ENCODE measurements at places on chromosomes 6 and 20.
A peak's percentile ranks its signal among the peaks of the same experiment; 100 is the strongest.

DNA sequence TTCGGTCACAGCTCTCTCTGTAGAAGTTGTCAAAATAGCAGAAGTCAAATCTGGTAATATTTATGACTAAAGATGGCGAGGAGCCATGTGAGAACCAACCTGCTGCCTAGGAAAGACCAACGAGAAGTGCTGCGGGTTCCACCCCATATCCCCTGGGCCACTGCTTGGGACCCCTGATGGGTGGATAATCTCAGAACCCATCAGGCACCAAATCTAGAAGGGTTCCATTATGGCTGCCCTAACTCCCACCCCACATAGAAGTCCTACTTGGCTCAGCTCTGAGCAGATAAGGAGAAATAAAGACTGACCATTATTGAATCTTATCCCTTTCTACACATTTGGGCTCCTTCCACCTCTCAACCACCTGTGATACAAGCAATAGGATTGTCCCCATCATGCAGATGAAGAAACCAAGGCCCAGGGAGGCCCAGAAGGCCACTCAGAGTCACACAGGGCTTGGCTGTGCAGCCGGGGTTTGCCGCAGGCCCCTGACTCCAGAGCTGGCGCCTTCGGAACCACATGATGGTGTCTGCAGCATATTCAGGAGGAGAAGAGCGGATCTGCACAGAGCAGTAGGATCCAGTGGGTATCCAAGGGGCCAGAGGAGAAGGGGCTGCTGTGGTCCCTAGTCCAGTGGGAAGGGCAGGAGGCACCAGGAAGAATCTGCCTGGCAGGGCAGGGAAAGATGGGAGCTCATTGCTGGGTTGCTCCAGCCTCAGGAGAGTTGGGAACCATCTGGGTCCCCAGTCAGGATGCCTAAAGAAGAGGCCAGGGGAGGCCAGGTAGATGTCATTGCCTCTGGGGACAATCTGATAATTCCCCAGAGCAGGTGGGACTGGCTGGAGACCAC, 9.6 kb upstream of the PCMTD2 start:
- DNase-seq = no peak

- DNase-seq = no peak
Observed at GRCh38 chr6:31919624-31920303, 7.8 kb upstream of the C2 start.

DNA sequence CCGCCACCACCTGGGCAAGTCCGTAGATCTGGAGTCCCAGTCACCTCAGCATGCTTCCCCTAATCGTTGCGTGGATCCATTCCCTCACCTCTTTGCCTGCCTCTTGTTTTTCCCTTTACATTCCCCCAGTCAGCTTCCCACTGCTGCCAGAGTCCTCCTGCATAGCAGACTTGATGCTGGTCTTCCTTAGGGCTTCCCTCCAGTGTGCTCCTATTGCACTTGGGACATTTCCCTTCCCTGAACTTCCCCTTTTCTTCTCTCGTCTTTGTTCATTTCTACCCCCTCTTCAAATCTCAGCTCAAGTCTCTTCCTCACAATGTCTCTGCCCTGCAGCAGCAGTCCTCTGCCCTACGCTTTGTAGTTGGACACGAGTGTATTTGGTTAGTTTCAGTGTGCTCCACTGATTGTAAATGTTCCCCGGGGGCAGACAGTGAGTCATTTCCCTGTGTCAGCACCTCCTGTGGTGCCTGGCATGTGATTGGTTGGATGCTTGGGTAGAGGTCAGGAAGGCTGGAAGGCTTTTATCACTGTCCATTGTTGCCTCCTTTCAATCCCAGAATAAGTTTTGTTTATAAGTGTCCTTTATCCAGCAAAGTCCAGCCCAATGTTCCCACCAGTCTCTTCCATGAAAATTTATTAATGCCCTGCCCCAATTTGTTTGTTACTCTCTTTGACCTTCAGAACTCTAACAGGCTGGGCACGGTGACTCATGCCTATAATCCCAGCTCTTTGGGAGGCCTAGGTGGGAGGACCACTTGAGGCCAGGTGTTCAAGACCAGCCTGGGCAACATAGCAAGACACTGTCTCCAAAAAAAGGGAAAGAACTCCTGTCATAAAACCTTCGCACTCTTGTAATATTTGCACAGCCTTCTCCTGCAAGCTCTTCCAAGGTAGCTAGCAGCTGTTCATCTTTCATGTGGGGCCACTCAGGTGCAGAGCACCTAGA, 38.3 kb downstream of the FAM120B start:
- no peak for DNase-seq

DNA sequence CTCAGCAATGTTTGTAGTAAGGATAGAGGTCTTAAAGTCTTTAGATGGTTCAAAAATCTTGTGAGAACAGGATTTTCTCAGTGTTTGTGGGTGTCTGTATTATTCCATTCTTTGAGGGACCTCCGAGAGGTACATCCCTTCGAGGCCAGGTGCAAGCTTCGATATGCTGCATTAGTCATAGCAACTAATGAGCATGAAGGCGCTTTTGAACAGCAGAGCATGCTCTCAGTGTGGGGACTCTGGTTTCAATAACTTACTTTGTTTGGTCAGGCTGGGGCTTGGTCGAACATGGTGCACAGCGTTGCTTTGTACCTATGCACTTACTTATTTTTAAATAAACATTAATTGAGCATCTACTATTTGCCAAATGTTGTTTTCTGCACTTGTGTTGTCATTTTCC, 297.9 kb downstream of the CLIC5 start:
- no peak for DNase-seq

- no peak for DNase-seq
Observed at GRCh38 chr20:45821947-45822346, 5.2 kb downstream of the TNNC2 start.

DNA sequence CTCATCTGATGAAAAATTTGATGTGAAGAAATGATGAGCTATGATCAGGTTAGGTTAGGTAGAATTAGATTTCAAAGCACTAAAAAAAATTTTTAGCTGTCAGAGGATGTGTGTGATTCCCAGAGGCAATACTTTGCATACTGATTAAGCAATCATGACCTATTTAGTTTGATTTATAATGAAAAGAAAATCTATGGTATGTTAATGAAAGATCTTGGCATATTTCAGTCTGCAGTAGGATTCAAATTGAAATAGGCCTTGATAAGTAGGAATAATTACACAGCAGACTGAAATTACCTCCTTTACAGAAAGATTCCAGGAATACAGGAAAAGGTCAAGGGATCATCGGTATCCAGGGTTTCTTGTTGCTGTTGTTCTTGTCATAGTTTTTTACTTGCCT, 69.3 kb downstream of the HDDC2 start:
- no peak for DNase-seq

GRCh38 chr6:162211022-162211421, 516.5 kb downstream of the PRKN start:
- DNase-seq = no peak

DNA sequence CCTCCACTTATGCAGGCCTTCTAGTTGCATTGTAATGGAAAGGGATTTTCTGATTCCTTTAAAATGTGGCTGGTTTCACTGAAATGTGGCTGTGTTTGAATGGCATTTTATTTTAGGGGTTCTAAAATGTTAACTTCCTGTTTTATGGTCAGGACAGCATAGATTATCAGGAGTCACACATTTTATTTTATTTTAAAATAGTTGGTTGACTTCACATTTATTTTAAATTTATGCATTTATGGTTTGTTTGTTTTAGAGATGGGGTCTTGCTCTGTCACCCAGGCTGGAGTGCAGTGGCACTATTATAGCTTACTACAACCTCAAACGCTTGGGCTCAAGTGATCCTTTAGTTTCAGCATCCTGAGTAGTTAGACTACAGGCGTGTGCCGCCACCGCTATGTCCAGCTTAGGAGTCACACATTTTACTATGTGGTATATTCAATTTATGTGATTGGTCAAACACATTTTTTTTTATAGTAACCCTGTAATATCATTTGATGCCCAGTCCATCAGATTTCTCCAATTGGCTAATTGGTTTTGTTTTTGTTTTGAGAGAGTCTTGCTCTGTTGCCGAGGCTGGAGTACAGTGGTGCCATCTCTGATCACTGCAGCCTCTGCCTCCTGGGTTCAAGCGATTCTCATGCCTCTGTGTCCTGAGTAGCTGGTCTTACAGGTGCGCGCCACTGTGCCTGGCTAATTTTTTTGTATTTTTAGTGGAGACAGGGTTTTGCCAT, 2.3 kb downstream of the DTD1 start:
- DNase-seq = no peak

DNA sequence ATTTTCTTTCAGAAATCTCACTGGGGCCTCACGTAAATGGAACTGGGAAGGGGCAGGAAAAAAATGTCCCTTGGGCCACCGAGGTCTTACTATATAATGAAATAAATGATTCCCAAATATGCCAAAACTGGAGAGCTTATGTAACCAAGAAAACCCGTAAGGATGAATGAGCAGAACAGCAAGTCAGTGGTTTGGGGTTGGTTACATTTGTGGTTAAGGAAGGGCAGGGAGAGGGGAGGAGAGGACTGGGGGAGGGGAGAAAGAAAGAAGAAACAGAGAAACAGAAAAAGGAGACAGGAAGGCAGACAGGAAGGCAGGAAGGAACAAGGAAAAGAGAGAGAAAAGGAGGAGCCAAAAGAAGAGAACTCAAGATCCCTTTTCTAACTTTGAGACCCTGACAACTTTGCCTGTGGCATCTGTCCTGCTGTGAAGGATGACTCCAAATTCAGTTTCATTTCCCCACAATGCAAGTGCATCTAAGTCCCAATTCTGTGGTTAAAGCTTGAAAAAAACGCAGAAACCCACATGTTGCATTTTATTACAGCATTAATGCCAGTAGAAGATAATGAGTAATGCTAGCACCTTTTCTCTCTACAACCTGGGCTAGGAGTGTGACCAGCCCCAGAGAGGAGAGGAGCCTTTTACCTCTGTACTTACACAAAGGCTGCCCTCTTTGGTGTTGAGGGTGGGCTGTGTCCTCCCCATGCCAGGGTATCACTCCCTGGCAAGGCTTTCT, 10.8 kb upstream of the ARMC2 start:
- DNase-seq = no peak

DNA sequence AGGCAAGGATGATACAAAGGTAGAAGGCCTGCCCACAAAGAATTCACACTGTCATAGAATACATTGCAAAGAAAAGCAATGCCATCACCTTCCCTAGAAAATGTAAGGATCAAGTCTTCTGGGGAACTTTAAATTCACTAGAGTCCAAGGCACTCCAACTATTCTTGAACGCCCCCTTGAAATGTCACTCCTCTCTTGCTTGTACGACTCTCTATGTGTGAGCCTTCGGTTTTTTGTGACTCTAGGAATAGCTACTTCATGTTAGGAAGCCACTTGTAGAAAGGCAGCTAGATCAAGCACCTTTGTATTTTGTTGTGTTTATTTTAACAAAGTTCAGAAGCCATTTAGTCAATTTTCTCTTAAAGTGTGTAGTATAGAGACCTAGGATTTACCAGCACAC, 159.2 kb upstream of the ARID1B start:
- no peak for DNase-seq

GRCh38 chr20:61608275-61609085, 356.4 kb downstream of the CDH4 start:
- no peak for DNase-seq

GRCh38 chr6:164927288-164928056, 381.9 kb downstream of the C6orf118 start:
- peak; percentile 64 for DNase-seq

DNA sequence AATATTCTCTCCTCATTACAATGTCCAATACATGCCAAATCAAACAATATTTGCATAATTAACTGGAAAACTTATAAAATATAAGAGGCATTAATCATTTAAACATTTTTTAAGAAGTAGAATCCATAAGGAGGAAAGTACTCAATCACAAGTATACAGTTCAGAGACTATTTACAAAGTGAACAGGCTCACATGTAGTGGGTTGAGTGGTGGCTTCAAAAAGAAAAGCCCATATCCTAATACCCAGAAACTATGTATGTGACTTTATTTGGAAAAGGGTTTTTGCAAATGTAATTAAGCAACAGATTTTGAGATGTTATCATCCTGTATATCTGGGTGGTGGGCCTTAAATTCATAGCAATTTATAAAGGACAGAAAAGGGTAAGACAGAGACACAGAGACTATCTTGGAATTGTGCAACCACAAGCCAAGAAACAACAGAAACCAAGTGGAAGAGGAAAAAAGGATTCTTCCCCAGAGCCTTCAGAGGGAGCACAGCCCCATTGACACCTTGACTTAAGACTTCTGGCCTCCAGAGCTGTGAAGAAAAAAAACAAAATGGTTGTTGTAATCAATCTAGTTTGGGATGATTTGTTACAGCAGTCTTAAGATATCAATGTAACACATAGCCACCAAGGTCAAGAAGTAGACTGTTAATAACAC, 32.7 kb upstream of the CRISP1 start:
- no peak for DNase-seq

- DNase-seq = no peak
Observed at GRCh38 chr6:100706491-100706890, 174.6 kb downstream of the ASCC3 start.

- no peak for DNase-seq
Observed at GRCh38 chr20:64080013-64080812, at the start of gene OPRL1. Gene OPRL1 (plus strand): TSS chr20:64080082. CDS start chr20:64092721, 12,639 bp downstream.

DNA sequence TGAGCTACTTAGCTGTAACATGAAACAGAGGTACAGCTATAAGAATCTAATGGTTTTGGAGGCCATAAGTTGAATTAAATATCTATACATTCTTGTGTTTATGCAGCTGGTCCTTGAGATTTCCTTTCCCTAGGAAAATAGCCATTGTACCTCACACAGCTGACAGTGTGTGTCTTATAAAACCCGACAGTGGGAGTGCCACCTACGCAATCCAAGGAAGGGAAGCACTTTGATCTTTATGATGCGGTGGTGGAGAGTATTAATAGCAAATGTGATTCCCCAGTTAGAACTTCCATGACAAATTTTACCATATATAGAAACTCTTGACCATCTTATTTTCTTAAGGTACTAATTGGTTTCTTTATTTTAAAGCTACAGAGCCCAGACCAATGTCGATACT, 149.5 kb downstream of the TMEM200A start:
- no peak for DNase-seq

DNA sequence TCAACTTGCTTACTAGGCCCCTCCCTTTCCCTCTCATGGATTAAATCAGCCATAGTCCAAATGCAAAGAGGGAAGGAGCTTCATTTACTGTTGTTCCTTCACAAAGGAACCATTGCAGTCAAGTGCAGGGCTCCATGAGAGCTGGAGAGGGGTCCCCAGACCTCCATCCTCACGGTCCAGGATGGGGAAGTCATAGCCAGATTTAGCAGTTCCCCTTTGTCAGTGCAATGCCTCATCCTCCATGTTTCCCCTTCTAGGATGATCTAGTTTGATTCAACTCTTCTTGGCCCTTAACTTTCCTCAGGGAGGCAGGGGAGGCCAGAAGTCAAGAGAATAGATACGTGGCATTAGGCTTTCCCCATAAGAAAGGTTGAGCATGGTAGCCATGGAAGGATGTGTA, 66.5 kb upstream of the FUCA2 start:
- no peak for DNase-seq

DNA sequence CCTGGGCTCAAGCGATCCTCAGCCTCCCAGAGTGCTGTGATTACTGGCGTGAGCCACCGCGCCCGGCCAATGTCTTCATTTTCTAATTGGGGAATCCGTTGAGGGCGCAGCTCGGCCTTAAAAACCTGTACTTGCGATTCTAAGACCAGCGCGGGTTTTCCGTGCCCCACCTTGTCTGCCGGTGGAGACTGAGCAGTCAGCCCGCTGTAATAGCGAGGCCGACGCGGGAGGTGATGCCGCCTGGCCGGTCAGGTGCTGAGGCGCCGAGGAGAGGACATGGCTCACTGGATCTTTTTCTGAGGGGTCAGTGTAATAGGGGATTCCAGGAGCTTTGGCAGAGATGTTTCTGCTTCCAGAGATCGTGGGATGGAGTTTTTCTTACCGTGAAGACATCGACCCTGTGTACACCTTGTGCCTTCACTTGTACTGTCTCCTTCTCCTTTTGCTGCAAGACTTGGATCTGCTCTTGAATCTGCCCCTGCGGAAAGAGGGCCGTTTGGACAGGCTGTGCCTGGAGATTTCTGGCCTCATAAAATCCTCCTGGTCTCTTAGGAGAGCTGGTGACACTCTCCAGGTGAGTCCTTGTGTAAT, 1.5 kb downstream of the TRIM31 start:
- DNase-seq = no peak
